ENCODE measurements at places on chromosomes 2 and 18. TPM values are rescaled to one million over a fixed set of nuclear protein-coding genes. Genes with fewer than 3 reads are reported as not detected.

Gene SCN7A
- polyA plus RNA-seq: 9.4 TPM

Gene TSPYL6
- polyA plus RNA-seq: not detected

Gene BMP10
- polyA plus RNA-seq: 153 TPM

Gene SPHKAP
- polyA plus RNA-seq: 16.1 TPM

Gene ANKRD30BL
- polyA plus RNA-seq: not detected

Gene TSN
- 21.3 TPM for polyA plus RNA-seq
